Activated CD4-positive, alpha-beta T cell treated with anti-CD3 and anti-CD28 coated beads, Interleukin-2, amount 50 U/mL, for 24 hours (primary cell): ENCODE measurements at places on chromosomes 2 and 18.

DNA sequence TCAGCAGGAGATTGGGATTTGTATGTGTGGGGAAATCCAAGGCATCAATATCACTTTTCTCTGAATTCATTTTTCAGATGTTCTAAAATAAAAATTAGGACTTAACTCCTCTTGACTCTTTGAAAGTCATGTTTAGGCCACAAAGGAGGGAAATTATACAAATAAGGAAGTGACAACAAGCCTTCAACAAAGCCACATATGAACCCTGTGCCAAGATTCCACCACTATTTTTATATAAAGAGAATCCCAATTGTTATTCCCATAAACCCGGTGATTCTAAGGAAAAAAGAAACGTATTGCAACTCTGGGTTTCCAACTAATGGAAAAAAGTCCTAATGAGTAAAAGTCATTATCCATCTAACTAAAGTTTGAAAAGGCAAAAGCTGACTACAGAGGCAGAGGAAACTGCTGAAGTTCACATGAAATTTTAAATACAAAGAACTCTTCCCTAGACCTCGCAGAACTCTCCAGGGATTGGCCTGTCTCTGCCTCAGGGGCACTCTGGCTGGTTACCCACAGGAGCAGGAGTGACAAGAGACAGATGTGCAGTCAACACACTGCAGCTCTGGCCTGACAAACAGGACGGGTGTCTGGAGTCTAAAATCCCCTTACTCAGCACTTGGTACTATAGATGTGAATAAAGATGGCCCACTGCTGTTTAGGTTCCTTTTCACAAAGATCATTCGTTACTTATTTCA, 11.5 kb downstream of the NPC1 start:
- no peak for DNase-seq

DNA sequence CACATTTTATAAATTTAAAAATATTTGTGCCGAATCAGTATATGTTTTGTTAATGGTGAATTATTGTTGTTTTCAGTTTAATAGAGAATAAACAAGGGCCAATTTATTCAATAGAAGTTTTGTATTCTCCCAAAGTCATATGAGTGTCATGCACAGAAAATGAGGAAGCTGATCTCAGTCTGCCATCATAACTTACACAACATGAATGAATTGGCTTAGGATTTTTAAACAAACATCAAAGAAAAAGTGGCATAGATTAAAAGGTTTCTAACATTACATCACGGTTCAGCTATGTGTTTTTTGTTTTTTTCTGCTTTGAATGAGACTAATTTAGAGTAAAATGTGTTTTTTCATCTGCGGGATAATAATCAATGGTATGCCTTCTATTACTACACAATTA, 123.4 kb upstream of the CTNNA2 start:
- no peak for DNase-seq

DNA sequence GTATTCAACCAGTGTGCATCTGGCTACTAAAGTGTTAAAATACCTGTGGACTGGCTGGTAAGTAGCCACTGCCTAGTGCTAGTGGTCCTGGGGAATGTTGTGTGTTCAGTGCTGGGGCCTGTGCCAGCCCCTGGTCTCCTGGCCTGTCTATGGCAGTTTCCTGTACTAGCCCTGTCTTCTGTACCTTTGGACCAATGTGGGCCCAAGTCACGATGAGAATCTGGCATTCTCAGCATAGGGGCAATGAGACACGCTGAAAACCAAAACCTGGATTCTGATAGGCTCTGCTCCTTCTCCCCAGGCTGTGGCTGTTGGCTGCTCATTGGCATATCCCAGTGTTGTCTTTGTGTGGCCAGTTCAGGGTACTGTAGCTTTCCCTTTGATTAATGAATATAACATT, 170.4 kb downstream of the PTPRM start:
- DNase-seq = no peak

GRCh38 chr2:54634564-54635511, 88.6 kb upstream of the EML6 start:
- DNase-seq = no peak

GRCh38 chr2:119683713-119684443, 4.9 kb downstream of the TMEM177 start:
- DNase-seq = no peak

DNA sequence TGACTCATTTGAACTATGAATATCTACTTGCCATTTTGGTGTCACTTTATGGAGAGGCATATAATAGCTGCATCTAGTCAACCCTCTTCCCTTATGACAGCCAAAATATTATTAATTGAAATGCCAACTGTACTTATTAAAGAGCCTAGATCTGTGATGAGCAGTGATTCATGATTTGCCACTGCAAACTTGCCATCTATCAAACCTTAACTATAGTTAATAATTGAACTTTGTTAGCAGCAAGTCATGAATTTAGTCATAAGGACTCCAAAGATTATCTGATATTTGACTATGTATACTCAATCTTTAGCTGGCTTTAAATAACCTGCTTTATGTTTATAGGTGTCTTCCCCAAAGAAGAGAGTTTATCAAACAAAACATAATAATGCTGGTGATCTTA, 116.4 kb upstream of the VWC2L start:
- DNase-seq = no peak

DNA sequence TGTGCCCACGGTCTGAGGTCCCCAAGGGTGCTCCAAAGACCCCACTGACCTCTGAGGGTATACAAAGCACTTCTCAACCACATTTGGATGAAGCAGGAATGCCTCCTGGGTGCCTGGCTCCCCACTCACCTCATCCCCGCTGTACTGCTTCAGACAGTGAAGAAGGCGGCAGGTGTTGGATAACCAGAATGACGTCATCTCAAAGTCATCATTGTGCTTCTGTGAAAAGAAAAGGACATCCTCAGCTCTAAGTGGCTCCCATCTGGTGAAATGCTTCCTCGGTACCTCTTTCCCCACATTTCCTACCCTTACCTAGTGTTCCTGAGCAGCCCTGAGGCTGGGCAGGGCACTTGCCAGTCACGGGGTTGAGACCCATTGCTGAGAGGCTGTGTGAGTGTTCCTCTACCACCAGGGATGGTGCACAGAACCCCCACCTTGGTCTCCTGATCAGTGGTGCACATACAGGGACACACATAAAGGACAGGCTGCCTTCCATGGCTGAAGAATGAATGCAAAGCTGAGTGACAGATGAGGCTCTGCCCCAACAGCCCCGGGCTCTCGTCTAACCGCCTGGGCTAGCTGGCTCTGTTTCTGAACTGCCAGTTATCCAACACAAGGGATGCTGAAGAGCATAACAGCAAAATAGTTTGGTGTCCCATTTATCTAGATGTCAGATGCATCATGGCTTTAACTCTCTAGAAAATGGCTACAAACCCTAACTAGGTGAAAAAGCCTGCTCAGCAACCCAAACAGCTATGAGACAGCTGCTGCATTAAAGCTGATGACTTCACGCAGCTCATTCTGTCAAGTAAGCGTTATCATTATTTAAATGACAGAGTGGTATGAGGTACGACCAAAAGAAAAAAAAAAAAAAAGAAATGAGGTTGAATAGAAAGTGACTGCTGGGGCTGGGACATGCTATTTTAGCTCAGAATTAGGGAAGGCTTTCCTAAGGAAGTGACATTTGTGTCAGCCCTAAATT, 28.2 kb upstream of the ACAA2 start:
- DNase-seq = no peak

- DNase-seq = no peak
These were observed 22.7 kb upstream of the DSC3 start for GRCh38 chr18:31065036-31065773.

GRCh38 chr2:52135235-52135634, 1103.3 kb upstream of the NRXN1 start:
- DNase-seq = no peak

DNA sequence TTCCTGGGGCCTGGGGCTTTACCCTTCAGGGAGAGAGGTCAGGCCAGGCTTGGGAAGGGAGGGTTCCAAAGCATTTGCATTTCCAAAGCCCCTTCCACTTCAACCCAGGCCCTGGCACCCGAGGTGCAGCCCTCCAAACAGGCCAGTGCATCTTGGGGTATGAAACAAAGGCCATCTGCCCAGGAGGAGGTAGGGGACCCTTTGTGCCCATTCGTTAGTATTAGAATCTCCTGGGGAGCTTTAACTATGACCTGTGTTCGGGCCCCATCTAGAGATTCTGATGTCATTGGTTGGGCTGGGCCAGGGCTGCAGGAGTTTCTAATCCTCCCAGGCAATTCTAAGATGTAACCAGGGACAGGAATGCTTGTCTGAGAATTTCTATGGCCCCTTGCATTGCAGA, 73.6 kb downstream of the CIB4 start:
- no peak for DNase-seq

DNA sequence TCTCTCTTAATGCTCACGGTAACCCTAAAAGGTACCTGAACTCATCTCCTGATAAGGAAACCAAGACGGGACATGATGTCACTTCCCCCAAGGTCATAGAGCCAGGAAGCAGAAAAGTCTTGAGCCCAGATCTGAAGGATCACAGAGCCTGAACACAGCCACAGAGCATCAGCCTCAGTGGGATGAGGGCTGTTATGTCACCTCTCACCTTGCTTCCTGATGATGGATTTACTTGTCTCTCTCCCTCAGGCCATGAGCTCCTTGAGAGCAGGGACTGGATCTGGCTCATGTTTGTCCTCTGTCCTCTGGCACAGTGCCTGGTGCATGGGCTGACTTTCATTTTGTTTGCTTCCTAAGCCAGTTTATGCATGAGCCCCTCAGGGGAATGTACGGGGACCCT, 54.2 kb downstream of the SERTAD2 start:
- DNase-seq = no peak
